ENCODE measurements at places on chromosomes 12 and 14.

- no peak for DNase-seq
Observed at GRCh38 chr14:104556256-104557021, 23.1 kb upstream of the C14orf180 start.

DNA sequence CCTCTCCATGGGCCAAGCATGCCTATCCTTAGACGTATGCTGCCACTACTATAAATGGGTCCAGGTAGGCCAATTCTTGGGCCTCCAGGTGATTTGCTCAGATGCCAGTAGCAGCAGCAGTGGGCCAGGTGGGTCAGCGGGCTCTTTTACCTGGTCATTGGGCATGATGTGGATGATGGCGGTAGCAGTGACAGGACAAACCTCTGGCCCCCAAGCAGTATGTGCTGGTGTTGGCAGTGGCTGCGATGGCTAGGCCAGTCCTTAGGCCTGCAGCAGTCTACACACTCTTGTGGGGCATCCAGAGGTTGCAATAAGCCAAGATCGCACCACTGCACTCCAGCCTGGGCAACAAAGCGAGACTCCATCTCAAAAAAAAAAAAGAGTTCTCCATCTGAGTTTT lies 19.1 kb upstream of the VASH1 start:
- no peak for DNase-seq

GRCh38 chr12:46723629-46724419 lies 102.0 kb downstream of the SLC38A4 start:
- DNase-seq, result no peak

GRCh38 chr12:96084624-96085023 lies 49.2 kb upstream of the LTA4H start:
- no peak for DNase-seq

- no peak for DNase-seq
Observed at GRCh38 chr14:84519836-84520235, 1010.1 kb upstream of the FLRT2 start.

- no peak for DNase-seq
Observed at GRCh38 chr12:100959481-100959880, 164.9 kb downstream of the ANO4 start.

- no peak for DNase-seq
Observed at GRCh38 chr12:85835426-85836196, 598 bp downstream of the RASSF9 start.

DNA sequence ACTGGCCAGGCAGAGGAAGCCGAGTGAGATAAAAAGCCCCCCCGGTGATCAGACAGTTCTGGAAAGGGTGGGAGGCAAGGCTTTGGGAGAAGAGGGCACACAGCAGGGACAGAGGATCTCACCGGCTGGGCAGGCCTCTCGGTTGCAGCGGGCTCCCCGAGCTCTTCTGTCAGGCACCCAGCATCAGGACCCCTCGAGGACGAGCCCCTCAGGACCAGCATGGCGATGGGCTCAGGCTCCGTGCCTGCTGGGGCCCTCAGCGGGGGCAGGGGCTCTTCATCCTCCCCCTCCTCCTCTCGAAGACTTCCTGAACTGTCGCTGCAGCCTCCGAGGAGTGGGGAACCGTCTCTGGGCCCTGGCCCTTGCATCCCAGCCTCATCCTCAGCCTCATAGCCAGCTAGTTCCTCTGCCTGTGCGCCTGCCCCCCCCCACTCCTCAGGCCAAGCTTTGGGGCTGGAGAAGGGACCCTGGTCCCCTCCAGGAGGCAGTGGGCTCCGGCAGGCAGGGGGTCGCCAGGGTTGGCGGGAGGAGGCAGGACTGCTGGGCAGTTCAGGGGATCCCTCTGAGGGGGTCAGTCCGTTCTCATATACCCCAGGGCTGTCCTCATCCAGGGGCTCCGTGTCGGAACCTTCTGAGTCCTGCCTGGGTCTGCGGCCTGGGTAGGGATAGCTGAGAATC lies 3.4 kb upstream of the AP1G2 start:
- no peak for DNase-seq

- DNase-seq, result no peak
Observed at GRCh38 chr12:58148405-58148804, 207.0 kb downstream of the ATP23 start.

GRCh38 chr12:75690296-75690955 lies 179.0 kb upstream of the KRR1 start:
- DNase-seq, result no peak

DNA sequence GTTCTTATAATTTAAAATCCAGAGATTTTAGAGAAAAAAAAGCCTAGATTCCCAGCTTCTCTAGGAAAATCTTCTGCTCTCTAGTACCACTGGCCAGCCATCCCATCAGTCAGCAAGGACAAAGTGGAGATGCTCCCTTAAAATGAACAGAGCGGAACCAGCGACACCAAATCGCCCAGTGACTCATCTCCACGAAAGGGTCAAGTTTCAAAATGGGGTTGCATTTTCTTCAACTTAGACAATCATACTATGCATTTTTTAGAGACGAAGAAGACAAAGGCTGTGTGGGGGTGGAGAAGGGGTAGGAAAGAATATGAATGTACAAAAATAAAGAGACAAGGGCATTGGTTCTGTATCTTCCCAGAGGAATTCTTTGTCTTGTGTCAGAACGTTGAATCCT lies 212.0 kb downstream of the SLC15A4 start:
- no peak for DNase-seq

- DNase-seq, result no peak
Observed at GRCh38 chr12:21350975-21351374, 16.3 kb upstream of the SLCO1A2 start.

DNA sequence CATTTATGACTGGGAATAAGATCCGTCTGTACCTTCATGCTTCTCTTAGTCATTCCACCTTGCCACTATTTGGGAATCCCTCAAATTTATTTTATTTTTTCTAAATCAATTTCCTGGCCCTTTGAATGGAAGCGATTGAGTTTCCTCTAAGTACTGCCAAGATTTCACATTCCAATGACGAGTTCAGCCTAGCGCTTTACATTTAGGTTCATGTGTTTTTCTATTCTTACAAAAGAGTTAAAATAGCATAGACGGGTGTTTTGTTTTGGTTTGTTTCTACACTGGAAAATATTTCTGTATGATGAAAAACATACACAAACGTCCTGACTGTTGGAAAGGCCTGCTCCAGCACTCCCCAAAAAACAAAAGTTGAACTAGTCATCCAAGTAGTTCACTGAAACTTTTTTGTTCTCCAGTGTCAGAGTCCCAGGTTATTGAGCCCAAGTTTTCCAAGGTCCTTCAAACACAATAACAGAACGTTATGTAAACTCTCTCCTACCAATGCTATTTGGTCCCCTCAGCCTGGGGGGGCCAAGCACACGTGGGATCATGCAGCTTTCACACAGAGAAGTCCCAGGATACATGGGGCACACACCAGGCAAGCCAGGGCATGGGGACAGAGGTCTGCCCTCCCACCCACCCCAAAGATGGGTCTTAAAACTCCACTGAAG lies 74.8 kb upstream of the FOXN3 start:
- DNase-seq, result no peak

DNA sequence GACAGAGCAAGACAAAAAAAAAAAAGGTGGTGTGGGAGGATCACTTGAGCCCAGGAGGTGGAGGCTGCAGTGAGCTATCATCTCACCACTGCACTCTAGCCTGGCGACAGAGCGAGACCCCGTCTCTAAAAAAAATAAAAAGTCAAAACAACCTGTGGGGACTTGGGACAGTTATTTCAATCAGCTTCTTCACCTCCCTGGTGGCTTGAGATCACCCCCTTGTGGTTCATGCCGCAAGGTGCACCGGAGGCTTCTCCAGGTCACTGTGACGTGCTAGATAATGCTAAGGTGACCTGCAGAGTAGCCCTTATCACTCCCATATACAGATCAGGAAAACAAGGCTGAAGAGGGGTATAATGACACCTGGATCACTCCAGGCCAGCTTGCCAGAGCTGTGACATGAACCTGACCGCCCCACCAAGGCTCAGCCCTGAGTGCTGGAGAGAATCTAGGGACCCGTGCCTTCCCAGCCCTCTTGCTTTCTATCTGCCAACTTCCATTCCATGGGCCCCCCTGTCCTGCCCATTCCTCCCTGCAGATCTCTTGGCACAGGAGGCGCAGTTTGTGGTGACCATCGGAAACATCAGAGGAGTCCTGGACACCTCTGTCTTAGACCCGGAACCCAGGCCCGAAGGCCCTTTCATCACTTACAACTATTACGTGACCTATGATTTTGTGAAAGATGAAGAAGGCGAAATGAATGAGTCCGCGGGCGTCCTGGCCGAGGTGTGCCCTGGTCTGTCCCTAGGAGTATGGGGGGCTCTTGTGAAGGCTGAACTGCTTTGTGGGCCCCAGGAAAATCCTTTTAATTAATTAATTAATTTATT lies 8.1 kb downstream of the LRRC43 start:
- peak; percentile 65 for DNase-seq

DNA sequence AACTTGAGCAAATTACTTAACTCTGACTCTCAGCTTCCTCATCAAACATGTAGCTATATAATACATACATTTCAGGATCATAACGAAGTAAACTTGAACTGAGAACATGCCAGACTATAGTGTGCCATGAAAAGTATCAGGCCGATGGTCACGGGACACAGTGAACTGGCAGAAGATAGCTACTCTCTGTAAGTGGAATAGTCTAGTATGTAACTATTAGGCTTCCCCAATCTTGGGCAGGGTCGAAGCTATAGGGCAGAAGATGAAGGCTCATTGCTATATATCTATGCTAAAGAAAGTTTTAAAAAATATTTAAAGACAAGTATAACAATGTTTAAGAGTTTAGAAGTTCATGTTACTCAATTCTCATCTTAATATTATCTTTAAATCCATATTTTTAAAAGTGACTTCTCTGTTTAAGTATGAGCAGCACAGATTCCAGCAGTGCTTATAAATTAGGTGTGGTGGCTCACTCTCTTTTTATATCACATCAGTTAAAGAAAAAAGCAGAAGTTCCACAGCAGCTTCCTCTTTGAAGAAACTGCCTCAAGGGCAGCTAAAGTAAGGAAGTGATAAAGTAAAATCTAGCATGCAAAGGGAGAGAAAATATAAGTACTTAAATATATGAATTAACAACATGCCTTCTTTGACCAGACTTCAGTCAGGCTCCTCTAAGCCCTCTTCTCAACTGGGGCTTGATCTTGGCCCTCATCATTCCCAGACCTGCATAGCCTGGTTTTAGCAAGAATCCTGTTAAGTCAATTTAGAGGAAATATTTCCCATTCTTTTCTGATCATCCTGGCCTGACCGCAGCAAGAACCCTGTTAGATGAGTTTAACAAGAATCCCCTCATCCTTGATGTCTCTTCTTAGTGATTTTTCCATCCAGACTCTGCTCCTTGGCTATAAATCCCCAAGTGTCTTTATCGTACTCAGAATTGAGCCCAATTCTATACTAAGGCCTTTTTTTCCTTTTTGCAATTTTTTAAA lies 8.4 kb upstream of the GLIPR1 start:
- no peak for DNase-seq

DNA sequence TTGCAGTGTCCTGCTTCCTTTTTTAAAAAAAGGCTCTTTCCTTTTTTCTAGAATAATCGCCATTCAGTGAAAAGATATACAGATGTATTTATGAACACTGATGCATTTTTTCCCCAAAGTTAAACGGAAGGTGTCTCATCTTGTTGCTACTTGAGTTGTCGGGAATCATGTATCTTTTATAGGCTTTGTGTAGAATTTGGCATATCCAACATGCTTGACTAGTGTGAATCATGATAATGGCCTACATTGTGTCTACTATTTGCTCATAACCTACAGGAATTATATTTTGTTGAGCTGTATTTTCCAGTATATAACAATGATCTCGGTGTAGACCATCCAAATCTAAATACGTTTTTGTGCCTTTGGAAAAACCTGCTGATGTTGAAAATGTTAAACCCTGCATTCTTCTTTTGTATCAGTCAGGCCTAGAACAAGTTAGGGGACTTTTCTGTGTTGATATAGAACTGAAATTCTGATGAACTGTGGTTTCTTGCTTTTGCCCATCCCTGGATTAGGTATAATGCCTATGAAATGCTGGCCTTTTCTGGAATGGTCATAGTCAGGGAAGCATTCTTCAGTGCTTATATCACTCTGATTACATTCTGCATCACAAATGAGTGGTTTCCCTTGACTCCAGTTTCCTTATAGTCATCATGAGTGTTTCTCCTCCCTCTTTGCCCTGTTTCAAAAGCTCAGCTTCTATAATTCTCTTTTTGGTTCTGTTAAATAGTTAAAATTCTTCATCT lies 10.8 kb downstream of the BMAL2 start:
- no peak for DNase-seq

DNA sequence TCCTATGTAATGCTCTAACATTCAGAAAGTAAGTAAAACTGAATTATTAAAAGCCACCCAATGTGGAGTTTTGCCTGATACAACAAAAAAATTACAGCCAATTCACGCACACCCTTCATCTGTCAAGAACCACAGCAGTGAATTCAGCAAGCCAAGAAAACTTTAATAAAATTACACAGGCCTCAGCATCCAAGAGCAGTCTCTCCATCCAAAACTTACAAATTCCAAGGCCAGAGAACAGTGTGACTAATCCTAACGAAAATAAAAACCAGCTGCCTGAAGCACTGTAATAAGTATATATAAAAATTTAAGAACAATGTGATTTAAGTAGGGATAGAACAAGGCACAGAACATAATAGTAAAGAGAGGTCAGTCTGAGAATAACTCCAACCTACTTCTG lies 54.2 kb downstream of the SIX6 start:
- DNase-seq, result no peak

- DNase-seq, result no peak
Observed at GRCh38 chr14:57464008-57464730, 29.5 kb downstream of the CCDC198 start.

DNA sequence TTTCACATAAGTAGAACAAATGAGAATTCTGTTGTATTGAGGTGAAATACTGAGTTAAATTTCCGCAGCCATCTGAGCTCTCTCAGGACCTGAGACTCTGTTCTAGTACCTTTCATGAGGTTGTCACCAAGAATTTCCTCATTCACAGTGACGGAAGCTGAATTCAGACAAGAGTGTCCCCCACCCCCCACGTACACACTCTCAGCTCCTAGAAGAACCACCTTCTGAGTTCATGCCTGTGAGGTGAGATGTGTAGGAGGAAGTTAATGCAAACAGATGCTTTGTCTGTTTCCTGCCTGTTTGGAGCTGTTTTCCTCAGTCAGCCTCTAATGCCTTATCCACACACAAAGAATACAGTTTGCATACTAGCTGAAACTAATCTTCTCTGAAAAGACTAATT lies 18.2 kb downstream of the BICDL1 start:
- peak; percentile 52 for DNase-seq

Measured in stimulated activated CD4-positive, alpha-beta T cell treated with anti-CD3 and anti-CD28 coated beads, Interleukin-4, amount 100 ng/mL, for 48 hours (primary cell).